ENCODE measurements at places on chromosomes 4 and X.

DNA sequence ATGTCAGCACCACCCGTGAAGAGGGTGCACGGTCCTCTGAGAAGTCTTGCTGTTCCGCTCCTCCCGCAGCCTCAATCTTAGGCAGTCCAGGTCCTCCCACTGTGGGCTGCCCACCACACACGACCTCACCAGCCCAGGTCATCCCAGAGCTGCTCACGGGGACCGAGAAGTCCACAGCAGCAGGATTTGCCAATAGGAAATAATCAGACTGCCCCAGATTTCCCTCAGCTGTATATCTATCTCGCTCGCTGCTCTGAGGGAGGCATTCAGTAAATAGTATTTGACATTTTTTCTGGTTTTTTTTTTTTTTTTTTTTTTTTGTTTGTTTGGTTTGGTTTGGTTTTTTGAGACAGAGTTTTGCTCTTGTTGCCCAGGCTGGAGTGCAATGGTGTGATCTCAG lies 83.8 kb downstream of the STOX2 start:
- no peak for DNase-seq

GRCh38 chr4:2250357-2251072 lies 8.6 kb upstream of the HAUS3 start:
- no peak for DNase-seq

GRCh38 chrX:70253377-70254062 lies 6.5 kb downstream of the P2RY4 start:
- DNase-seq: no peak

DNA sequence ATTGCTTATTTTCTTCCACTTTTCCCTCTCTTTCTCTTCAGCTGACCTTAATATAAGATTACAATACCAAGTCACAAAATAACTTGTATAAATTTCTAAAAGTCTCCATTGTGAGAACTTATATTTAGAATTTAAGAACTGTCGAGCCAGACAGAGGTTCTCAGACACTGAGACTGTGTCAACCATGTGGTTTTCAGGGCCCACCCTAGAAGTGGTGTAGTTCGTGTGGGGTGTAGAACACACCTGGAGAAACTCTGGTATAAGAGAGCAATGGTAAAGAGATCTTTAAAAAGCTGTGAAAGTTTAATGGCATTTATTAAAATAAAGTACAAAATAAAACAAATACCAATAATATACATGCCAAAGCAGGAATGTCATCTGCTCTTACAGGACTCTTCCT lies 19.7 kb downstream of the CPEB2 start:
- DNase-seq: no peak

- no peak for DNase-seq
Observed at GRCh38 chrX:118574666-118575065, 79.1 kb downstream of the DOCK11 start.

DNA sequence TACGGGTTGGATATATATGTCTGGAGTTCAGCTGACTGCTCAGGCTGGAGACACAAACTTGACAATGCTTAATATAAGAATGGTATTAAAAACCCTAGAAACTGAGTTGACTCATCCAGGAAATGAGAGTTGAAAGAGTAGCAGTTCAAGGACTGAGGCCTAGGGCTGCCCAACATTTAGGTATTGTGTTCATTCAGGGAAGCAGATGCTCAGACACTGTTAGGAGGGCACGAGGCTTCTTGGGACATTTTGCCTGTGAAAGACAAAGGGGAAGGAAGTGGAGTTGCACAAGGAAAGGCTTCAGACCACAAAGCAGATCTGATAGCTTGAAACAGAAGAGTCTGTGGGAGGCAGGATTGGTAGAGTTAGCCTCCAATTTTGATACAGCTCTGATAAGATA lies 52.0 kb upstream of the HS3ST1 start:
- no peak for DNase-seq

- no peak for DNase-seq
Observed at GRCh38 chr4:125097729-125098128, 217.0 kb upstream of the FAT4 start.

DNA sequence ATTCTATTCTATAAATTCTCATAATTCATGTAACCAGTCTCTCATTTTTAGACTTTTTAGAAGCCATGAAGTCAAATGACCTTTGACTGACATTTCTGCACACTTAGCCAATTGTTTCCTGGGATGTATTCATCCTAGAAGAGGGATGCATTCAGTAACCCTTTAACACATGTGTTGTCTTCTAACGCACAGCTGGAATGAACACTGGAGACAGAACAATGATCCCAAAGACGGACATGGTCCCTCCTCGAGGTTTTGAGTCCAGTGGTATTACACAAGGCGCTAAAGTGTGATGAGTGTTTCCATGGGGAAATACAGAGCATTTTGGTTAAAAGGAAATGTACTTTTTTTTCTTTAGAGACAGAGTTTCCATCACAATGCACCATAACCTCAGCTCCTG lies 39.8 kb upstream of the CLDN24 start:
- no peak for DNase-seq
